ENCODE measurements at places on chromosomes 4 and X.

GRCh38 chrX:47176101-47176740 is 17.4 kb upstream of the UBA1 start:
- no peak for DNase-seq

GRCh38 chr4:87270144-87270543 is 49.7 kb upstream of the KLHL8 start:
- DNase-seq, result no peak

GRCh38 chr4:14446311-14446710 is 556.0 kb upstream of the CPEB2 start:
- no peak for DNase-seq

GRCh38 chr4:177968817-177969442 is 526.7 kb upstream of the AGA start:
- no peak for DNase-seq

- no peak for DNase-seq
Measured at GRCh38 chr4:81431971-81432370, 39.7 kb downstream of the RASGEF1B start.

DNA sequence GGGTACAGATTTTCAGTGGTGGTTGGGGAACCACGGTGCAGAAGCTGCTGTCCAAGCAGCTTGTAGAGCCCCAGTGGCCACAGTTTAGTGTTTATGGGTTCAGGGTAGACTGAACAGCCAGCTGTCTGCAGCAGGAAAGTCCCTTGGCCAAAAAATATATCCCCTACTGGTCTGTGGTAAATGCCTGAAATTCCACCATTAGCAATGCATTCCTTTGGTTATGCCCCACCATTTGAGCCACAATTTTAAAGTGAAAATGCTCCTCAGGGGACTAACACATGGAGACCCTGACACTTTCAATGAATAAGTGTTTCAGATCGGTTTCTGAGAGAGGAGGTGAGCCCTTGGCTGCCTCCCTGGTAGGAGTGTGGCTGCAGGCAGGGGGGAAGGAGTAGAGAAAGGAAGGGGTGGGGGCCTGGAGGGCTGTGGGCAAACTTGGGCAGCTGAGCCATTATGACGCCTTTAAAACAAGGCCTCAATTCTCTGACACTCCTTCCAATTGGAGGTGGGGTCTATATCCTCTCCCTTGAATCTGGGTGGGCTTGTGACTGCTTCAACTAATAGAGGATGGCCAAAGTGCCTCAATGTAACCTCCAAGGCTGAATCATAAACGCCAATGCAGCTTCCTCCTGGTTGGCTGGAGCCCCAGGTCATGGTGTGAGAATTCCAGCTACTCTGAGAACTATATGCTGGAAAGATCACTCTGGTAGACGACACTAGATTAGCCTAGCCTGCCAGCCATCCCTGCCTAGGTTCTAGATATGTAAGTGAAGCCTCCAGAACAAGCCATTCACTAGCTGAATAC is 75.8 kb upstream of the ATP6AP2 start:
- peak; percentile 54 for DNase-seq

GRCh38 chrX:50827996-50828395 is 14.0 kb upstream of the SHROOM4 start:
- no peak for DNase-seq

DNA sequence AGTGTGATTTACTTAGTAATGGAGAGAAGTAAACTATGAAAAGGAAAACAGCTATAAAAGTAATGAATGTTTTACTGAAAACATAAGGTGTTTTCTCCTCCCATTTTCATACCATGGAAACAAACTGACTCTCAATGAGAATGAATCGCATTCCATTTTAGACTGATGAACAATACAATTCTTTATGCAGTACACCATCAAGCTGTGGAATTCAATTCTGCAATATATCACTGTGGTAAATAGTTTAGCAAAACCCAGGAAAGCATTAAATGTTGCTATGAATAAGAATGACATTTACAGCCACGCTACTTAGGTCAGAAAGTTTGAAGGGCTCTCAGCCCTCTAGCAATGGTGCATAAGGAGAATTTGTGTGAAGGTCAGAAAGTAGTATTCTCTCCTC is 7.4 kb downstream of the DCAF8L2 start:
- DNase-seq, result no peak

- no peak for DNase-seq
Measured at GRCh38 chrX:30906726-30907125, 17.7 kb upstream of the TAB3 start.

- DNase-seq, result no peak
Measured at GRCh38 chrX:102966701-102967100, 29.6 kb downstream of the RAB40AL start.

- no peak for DNase-seq
Measured at GRCh38 chrX:22999696-23000223, at the start of gene DDX53. DDX53 (plus strand) TSS chrX:22999960; CDS start chrX:23000058, 98 bp downstream.

DNA sequence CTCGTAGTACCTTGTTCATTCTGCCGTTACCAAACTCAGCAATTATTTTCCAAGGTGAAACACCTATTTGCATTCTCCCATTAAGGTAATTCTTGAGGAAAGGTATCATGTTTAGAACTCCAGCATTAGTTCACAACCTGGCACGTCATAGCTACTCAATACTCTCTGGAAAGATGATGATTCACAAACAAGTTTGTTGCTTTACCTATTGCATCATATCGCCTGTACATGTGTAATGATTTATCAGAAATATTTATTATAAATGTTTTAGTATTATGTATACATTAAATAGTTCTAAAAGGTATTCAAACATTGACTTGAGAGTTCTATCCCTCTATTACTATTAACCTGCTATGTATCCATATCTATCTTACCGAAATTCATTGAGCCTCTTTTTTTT is 658.3 kb upstream of the PITX2 start:
- DNase-seq, result no peak

- no peak for DNase-seq
Measured at GRCh38 chr4:75099321-75099720, 166.4 kb downstream of the PARM1 start.

- no peak for DNase-seq
Measured at GRCh38 chr4:47839259-47839658, 1.4 kb upstream of the CORIN start.

- peak; percentile 74 for DNase-seq
Measured at GRCh38 chr4:173214661-173215060, 46.0 kb downstream of the GALNT7 start.

DNA sequence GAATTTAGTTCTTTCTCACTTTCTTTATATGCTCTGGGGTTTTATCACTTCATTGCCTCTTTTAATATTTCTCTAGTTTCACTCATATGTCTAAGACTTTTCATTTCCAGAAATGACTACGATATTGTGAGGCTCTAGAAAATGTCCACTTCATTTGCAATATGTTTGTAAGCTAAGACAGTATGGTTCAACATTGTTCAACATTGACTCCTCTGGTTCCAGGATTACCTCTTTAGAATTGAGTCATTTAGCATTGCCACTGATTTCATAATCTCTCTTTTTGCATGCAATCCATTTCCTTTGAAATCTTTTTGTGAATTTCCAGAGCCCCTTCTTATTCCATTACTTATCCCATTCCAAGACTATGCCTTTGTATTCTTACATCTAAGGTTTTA is 32.3 kb downstream of the BBS12 start:
- no peak for DNase-seq

DNA sequence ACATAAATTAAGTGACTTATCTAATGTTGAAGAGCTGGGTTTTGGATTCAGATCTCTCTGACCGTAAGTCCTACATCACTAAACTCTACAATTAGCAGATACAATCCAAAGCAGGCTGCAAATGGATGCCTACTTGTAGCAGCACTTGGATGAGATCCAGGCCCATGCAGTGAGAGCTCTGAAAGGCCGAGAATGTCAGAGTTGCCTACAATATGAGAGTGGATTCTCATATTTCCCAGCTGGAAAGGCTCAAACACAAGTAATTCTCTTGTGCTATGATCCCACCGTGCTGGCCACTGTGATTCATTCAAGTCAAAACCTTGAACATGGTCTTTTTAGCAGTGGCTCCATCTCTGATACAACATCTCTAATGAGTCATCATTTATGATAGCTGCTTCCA is 125.4 kb upstream of the CHRDL1 start:
- DNase-seq, result no peak

DNA sequence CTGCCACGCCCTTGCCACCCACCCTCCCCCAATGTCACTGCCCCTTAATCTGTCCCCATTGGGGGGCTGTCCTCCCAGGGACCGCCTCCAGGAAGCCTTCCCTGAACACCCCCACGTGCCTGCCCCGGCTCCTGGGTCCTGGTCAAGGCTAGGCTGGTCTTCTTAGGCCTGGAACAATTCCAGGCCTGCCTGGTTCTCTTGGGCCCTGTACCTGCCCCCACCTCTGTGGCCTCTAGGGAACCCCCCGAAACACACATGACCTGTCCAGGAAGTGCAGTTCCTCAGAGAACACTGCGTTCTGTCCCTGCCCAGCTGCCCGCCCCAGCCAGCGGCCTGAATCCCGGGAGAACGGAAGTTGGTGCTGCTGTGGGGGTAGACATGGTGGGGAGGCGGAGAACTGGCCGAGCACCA is 5.1 kb downstream of the MXD4 start:
- peak; percentile 25 for DNase-seq

GRCh38 chr4:68654946-68655721 is 15.3 kb downstream of the UGT2B15 start:
- no peak for DNase-seq

GRCh38 chr4:8534129-8534528 is 46.1 kb upstream of the GPR78 start:
- DNase-seq, result no peak

DNA sequence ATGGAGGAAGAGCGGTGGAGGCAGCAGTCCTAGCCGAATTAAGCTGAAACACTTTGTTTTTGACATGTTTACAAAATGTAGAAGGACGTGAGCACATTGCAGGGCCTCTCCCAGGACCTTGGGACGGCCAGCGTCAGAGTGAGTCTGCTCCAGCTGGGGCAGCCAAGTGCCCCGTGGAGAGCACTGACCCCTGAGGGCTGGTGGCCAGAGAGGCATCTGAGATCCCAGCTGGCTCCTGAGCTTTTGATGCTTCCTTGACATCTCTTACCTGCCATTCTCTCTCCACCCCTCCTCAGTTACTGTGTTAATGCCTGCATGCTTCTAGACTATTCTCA is 24.7 kb downstream of the NAT8L start:
- DNase-seq, result no peak

DNA sequence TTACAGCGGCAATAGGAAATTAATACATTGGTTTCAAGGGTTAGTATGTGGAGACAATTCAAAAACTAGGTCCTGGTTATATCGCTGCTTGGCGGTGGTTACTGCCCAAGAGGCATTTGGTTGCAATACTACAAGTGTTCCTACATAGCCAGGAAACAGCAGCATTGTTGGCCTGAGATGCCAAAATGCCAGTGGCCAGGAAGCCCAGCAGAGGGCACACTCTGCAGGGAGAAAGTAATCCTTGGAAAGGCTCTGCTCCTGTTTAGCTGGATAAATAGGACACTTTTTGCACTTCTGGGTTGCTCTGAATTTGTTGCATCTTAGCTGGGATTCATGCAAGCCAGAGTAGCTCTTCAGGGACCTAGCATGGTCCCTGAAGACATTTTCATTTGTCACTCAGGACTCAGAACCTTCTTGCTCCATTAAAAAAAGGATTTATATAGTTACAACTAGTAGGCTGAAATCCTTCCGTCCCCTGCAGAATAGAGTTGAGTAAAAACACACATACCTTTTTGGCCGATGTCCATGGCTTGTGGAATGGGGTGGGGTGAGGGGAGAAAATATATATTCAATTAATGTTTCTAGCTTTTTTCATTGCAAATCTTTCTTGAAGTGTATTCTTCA is 8.1 kb upstream of the GPR119 start:
- peak; percentile 43 for DNase-seq

- no peak for DNase-seq
Measured at GRCh38 chr4:98204236-98204553, 57.0 kb upstream of the RAP1GDS1 start.

- DNase-seq, result no peak
Measured at GRCh38 chrX:122641826-122642225, 542.3 kb upstream of the GRIA3 start.

GRCh38 chrX:75301060-75301459 is 27.2 kb downstream of the UPRT start:
- DNase-seq, result no peak

- DNase-seq, result no peak
Measured at GRCh38 chrX:96224279-96224678, 460.4 kb upstream of the DIAPH2 start.

DNA sequence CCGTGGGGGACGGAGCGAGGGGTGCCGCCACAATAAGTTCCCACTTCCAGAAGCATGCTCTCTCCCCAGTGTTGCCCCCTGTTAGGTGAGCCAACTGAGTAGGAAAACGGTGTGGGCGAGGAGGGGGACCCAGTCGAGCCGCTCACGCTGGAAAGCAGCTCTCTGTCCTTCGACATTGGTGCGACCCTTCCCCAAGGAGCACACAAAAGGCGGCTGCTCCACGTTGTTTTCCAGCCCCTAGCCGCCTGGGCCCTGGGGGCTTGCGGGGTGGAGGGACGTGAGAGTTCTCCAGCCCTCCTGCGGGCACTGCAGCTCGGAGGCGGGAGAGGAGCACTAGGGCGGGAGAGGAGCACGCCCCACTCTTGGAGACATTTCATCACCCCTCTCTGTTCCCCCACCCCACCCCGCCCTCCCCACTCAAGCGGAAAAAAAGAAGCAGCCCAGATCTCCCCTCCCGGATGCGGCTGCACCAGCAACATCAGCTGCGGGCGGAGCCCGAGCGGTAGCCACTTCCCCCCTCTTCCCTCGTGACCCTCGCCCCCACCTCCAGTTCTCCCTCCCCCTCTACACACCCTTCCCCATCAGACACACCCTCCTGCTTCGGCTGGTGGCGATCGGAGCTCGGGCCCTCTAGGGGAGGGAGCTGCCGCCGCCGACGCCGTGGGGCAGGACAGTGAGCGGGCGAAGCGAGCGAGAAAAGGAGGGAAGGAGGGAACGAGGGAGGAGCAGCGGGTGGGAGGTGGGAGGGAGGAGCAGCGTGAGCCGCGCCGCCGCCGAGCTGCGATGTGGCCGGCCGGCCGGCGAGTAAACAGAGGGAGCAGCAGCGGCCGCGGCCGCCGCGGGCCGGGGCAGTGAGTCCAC is at the start of gene DOCK11:
Gene DOCK11, plus strand, starts transcription at position 755 of the 861 bp plus-strand sequence. CDS start 157 bp downstream, outside the sequence.
- DNase-seq, result peak; percentile 89

- DNase-seq, result no peak
Measured at GRCh38 chrX:68717663-68718442, 70.4 kb downstream of the STARD8 start.

DNA sequence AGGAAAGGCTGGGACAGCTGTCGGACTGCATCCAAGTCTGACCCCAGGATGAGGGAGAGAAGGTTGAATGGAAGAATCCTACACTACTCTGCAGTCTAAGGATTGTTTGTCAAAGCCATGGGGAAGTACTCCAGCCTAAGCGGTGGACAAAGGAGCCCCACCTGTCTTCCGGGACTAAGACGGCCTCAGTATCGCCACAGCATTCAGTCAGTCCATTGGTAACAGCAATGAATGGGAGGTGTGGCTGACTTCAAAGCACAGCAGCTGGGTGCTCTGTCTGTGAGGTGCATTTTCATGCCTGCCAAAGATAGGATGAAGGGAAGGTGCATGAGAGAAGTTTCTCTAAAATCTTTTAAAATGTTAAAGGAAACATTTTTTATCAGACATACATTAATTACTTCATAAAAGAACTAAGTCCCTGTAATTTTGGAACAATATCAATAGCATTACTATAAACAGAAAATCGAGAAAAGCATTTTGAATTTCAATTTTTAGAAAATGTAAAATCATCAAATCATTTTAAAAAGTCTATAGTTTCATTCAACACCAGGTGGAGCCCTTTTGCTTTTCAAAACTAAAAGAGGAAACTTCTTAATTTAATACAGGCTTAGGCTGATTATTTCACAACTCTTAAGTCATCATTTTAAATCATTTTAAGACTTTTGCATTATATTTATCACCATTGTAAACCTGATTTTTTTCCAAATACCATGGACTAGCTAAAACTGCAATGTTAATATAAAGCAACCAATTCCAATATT is 27.6 kb upstream of the INTU start:
- no peak for DNase-seq
